Jurkat, Clone E6-1 (cell line): ENCODE measurements at places on chromosomes 3 and 15.

GRCh38 chr3:147141516-147142288, 264.6 kb downstream of the ZIC4 start:
- no peak for DNase-seq

- DNase-seq = no peak
These were observed 2.7 kb downstream of the RPL15 start for GRCh38 chr3:23919628-23920027.

GRCh38 chr3:158419820-158420653, 151.0 kb upstream of the MLF1 start:
- no peak for DNase-seq

DNA sequence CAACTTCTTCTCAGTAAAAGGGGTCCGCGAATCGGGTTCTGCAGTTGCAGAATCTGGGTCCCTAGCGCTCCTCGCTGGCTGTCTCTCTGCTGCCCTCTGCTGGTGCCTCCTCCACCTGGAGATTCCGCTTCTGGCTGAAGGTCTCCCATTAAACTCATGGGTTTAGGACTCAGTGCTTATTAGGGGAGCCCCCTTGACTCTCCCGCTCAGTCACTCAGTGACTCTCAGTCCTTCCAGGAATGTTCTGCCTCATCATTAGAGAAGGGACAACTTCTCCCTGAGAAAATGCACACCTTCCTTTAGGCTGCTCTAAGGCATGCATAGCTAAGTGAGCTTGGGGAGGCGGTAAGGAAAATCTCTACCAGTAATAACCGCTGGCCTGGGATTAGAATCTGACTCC, 7.1 kb downstream of the CPN2 start:
- no peak for DNase-seq

DNA sequence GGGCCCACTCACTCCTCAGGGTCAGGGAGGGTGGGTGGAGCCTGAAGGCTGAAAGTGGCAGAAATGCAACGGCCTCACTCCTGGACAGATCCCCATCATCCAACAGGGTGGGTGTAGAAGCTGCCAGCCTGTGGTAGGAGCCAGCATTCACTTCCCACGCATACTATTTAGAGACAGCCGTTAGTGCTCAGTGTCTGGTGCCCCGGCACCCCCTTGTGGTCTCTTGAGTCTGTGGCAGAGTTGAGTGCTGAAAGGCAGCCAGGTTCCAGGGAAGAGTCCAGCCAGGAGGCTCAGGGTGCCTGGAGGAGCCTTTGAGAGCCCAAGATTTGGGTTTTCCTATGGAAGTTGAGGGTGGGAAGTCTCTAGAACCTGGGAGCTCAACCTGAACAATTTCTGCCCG, 2.1 kb upstream of the GNAT1 start:
- peak; percentile 54 for DNase-seq

DNA sequence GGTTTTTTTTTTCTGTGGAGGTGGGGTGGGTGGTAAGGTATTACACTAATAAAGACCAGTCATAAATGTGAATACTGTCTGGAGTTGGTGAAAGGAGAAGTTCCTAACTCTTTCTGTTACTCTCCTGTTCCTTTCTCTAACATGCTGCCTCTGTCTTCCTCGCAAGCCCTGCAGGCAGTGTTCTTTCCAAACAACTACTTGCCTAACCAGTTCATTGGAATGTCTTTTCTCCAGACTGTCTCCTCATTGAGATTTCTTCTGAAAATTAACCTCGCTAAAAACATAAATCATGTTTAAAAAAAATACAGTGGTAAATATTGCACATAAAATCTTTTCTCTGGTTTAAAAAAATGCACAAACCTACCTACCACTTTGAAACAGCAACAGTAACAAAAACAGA, 135.2 kb downstream of the TP63 start:
- no peak for DNase-seq

DNA sequence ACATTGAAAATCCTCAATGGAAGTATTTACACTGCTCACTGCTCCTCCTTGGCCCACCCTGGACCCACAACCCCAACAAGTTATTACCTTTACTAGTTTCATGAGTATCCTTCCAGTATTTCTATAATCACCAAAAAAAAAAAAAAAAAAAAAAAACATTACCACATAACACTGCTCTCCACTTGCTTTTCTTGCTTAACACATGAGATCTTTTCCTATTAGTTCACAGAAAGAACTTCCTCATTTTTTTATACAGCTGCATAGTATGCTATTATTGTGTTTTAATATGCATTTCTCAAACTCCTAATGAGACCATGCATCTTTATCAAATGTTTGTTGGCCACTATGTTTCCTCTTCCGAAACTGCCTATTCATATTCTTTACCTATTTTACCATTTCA, 14.6 kb downstream of the GABPB1 start:
- DNase-seq = no peak

DNA sequence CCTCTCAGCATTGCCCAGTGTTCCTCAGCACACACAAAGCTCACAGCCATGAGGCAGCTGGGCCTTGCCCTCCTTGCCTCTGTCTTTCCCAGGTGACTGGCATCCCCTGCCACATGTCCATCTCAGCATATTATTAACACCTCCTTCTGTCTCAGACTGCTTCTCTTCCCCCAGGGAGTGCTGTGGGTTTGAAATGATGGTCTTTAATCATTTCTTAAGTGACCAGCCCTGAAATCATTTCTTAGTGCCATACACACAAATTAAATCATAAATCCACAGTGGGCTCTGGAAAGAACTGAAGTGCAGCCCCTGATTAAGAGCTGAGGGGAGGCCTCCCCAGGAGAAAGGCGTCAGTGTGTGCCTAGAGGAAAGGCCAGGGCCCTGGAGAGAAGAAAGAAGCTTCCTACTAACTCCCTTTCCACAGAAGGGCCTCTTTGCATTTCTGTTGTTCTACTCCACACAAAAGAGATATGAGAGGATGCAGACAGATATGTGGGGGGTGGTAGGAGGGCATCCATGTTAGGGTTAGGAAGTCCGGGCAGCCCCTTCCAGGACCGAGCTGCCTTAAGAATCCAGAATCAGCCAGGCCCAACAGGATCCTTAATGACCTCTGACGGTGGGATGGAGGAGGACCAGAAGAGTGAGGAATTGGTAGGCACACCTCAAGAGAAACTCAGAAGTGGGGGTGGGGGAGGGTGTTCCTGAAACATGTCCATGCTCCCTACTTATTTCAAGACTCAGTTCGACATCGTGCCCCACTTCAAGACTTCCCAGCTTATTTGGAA, 290.8 kb downstream of the EPHB1 start:
- no peak for DNase-seq

GRCh38 chr15:55897560-55898336, 95.7 kb downstream of the NEDD4 start:
- no peak for DNase-seq

DNA sequence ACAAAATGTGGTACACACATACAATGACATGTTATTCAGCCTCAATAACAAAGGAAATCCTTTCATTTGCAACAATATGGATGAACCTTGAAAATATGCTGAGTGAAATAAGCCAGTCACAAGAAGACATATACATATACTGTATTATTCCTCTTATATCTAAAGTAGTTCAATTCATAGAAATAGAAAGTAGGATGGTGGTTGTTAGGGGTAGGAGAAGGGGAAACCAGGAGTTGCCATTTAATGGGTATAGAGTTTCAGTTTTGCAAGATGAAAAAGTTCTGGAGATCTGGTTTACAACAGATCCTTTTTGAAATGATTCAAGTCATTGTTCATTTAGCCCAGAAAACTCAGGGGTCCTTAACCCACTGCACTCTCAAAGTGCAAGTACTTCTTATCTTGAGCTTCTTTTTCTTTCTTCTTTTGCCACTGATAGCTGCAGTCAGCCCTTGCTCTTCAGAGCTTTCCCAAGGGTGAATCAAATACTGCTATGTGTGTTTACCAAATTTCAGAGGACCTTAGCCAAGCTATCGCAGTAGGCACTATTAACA, 208.0 kb upstream of the EOMES start:
- DNase-seq = no peak

DNA sequence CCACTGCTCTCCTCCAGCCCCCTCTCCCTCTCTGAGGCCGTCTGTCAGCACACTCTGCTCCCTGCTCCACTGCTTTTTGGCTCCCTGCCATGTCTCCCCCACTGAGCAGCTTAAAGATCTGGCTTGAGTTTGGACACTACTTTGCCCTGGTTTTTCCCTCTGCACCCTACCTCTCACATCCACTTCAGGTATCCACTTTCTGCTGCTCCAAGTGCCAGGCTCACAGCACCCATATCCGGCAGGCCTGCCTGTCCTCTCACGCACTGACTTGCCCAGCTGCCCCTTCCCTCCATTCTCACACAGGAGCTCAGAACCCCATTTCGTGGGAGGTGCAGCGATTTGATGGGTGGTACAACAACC, 3.7 kb downstream of the DUOX1 start:
- no peak for DNase-seq

DNA sequence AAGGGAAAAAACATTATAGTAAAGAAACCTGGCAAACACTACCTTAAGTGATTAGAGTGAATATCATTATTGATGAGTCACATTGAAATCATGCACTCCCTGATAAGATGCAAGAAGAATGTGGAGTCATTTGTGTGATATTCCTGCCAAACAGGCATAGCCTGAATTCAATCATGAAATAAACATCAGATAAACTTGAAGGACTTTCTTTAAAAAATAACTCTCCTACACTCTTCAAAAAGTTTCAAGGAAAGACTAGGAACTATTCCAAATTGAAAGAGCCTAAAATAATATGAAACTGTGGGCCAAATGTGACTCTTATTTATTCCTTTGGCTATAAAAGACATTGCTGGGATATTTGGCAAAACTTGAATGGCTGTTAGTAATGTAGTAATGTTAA, 625.7 kb upstream of the LMCD1 start:
- DNase-seq = no peak

DNA sequence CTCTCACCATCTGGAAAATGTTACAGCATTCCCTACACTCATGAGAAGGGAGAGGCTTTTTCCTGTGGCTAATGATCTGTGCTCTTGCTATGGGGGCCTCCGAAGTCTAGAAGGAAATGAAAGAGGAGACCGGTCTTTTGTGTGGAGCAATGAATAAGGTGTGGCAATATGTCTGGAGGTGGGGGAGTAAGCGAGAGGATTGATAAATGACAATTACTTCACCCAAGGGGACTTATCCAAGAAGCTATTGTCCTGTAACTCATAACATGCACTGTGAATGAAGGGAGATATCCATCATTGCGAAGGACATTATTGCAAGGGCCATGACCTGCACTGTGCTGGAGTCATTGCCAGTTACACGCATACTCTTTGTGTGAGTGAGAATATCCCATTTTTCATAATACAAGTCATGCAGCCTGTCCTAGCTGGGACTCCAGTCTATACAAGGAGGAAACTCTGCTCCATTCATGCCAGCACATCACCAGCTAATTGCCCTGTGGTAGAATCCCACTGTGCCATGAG, 37.7 kb upstream of the SYNPR start:
- no peak for DNase-seq

- no peak for DNase-seq
These were observed 63.2 kb downstream of the XXYLT1 start for GRCh38 chr3:195207731-195208130.

DNA sequence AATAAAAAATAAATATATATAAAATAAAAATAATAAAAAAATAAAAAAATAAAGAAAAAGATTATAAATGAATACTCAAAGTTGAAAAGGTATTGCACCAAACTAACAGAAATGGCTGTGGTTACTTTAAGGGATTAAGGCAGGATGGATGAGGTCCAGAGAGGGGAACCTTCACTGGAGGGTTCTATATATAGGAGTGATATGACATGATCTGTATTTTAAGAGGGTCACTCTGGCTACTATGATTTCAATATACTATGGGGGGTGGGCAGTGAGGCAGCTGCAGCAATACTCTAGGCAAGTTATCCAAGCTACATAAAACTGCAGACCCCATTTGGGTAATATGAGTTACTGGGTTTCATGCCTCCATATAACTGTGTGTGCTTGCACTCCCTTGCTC, 24.6 kb downstream of the ACAD11 start:
- DNase-seq = no peak

DNA sequence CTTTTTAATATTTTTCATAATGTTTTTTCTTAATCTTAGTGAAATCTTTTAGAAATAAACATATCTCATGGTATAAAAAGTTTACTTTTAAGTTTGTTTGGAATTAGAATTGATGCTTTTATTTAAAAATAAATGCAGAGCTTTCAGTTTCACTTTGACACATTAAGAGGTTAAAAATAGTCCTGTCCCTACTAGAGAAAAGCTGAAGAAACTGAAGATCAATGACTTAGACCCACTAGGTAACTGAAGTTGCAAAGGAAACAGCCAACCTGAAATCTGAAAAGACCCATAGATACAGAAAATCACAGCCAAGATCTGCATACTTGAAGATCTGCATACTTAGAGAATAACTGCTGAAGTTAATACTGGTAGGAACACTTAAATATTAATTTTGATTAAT, 237.6 kb downstream of the RAP2B start:
- no peak for DNase-seq

DNA sequence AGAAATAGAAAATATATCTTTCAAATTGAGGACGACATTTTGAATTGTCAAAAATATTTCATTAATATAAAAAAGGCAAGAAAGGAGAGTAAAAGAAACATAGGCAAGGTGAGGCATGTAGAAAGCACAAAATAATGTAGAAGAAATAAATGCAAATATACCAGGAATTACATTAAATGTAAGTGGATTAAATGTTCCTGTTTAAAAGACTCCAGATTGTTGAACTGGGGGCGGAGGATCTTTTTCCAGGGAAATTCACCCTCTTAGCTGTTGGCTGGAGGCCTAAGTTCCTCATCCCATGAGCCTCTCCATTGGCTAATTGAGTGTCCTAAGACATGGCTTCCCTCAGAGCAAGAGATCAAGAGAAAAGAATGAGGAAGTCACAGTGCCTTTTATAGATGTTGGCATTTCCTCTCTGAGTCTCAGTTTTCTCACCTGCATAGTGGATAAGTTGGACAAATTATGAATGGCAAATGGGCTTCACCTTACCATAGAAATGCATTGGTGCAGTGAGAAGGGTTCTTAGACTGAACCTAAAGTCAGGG, 147.4 kb upstream of the SMAD3 start:
- DNase-seq = no peak

- DNase-seq = no peak
These were observed 23.1 kb upstream of the P4HTM start for GRCh38 chr3:48966876-48967361.

- DNase-seq = no peak
These were observed 801.5 kb upstream of the GBE1 start for GRCh38 chr3:82562896-82563295.

DNA sequence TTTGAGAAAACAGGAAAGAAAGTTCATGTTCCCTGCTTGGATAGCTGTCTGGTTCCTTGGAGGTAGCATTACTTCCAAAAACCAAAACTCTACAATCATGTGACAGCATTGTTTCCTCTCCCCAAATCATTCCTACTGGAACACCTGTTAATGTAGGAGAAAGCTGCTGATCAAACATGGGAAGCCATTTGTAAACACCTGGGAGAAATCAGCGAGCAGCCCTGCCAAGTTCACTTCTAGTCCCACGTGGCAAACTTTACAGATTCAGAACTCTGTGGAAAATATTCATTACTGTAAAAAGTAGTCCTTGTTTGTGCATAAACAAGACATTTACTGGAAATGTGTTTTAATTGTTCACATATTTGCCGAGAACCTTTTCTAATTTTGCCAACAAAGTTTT, 275.5 kb upstream of the AZI2 start:
- DNase-seq = no peak

- no peak for DNase-seq
These were observed 190.1 kb downstream of the PDE8A start for GRCh38 chr15:85171736-85172135.

GRCh38 chr3:133895208-133896001, at the start of gene RAB6B:
RAB6B (minus strand) TSS chr3:133895882; CDS start chr3:133895466, 416 bp downstream.
- peak; percentile 6 for DNase-seq

GRCh38 chr15:89230277-89230676, 8.9 kb upstream of the RLBP1 start:
- DNase-seq = no peak

- DNase-seq = no peak
These were observed 55.9 kb upstream of the MEF2A start for GRCh38 chr15:99509686-99510461.
